ENCODE measurements at places on chromosomes 1 and 21. TPM values are rescaled to one million over a fixed set of nuclear protein-coding genes. Genes with fewer than 3 reads are reported as not detected.

GRCh38 chr1:43482215-43482614 lies 28.5 kb upstream of the HYI start:
- DNase-seq = no peak

DNA sequence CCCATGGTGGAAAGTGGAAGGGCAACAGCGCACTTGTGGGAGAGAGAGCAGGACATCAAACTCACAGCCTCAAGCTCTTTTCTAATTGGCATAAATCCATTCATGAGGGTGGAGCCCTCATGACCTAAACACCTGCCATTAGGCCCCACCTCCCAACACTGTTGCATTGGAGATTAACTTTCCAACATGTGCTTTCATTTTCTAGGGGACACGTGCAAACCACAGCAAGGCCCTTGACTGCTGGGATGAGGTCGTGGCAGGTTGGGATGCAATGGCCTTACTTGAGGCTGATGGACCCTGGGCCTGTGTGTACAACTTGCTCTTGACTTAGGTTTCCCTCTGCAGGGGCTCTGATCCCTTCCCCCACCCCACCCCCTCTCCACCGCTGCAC lies 35.9 kb upstream of the NEK2 start:
- DNase-seq = no peak

GRCh38 chr1:174974711-174975119 lies 25.0 kb upstream of the CACYBP start:
- no peak for DNase-seq

DNA sequence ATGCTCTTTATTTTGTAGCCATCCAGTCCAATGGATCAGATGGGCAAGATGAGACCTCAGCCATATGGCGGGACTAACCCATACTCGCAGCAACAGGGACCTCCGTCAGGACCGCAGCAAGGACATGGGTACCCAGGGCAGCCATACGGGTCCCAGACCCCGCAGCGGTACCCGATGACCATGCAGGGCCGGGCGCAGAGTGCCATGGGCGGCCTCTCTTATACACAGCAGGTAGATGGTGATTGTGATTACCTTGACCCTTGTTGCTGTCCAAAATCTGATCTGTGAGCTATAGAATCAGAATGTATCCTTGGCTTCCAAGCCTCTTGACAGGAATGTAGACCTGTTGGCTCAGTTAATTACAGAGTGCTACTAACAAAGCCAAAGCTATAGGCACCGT lies 33.8 kb downstream of the ARID1A start:
- no peak for DNase-seq

DNA sequence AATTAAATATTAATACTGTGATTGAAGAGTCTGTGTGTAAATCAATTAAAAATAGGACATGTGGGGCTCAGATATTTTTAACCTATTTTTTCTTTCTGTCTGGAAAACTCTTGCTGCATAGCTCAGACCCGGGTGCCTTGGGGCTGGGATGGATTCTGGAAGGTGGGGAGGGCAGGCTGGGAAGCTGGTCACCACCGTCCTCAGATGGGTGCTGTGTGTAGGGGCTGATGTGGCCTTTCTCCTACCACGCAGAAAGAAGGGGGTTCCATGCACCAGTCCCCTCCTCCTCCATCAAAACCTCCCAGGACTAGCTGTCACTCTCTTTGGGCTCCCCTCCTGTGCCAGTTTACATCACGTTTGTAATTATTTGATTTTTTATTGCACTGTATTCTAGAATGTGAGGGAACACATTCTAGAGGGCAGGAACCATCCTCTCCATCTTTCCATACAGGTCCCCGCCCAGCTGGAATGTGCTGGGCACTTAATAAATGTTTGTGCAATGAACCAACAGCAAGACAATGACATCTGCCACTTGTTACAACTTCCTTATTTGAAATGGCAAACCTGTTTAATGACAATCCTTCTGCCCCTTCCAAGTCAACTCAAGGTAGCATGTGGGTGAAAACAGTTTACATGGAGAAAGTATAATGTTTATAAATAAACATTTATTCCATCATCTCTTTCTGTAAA lies 104.3 kb downstream of the EDEM3 start:
- DNase-seq = no peak

GRCh38 chr1:43979528-43980254 lies 681 bp downstream of the B4GALT2 start:
- DNase-seq = no peak

Gene ST6GALNAC3
- 64.8 TPM for total RNA-seq

DNA sequence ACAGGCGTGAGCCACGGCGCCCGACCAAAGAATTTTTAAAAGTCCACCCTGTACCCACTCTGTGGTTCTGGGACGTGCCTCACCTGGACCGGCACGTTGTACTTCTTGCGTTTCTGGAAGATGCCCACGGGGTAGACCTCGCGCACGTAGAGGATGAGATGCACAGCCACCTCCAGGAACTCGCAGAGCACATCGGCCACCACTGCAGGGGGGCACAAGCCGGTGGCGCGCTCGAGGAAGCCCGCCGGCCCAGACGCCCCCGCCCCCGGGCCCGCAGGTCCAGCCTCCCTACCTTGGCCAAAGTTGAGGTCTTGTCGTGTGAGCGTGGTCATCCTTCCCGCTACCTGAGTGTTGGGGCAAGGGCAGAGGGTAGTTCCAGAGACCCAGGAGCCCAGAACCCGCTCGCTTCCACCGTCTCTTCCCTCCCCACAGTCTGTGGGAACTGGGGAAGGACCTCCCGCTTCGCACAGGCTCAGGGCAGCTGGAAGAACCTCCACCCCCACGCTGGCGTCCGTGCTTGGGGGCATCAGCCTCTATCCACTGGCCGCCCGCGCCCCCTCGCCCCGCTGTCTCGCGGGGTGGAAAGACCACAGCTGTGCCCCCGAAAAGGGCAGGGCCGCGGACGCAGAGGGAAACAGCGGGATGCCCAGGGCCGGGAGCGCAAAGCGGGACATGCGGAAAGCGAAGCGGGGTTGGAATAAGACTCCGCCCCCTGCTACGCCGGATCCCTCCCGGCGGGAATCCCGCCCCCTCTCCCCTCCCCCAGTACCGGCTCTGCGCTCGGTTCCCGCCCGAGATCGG lies 478 bp downstream of the MAD2L2 start:
- no peak for DNase-seq

DNA sequence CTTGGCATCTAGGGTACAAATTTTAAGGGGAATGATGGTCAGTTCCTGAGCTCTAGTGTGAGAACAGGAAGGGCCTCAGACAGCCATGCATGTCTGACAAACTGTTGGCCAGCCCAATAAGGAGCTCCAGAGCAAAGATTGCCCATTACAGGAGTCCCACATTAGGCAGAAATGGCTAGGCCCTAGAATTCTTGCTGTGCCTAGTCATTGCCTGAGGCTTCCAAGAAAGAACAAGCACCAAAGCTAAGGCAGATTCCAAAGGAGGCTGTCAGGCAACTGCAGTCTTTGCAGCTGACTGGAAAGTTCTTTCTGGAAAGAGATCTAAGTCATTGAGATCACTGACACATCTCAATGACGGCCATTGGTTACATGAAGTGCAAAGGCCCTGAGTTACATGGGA lies 3.9 kb upstream of the STIL start:
- DNase-seq = no peak

GRCh38 chr1:169124459-169124858 lies 18.0 kb downstream of the ATP1B1 start:
- DNase-seq = no peak

Gene ADORA3
- not detected for total RNA-seq

Gene MYOG
- not detected for total RNA-seq

Gene CCDC24
- 13.8 TPM for total RNA-seq

GRCh38 chr1:208112401-208112800 lies 131.8 kb downstream of the PLXNA2 start:
- no peak for DNase-seq

Gene HTR1D
- total RNA-seq = 0.18 TPM

Gene TLCD4
- total RNA-seq = 6.2 TPM

- DNase-seq = no peak
Measured at GRCh38 chr1:35835398-35835797, 27.6 kb downstream of the AGO4 start.

GRCh38 chr1:116521186-116521585 lies 49.6 kb downstream of the CD58 start:
- DNase-seq = no peak

Gene OLFML2B
- 4.8 TPM for total RNA-seq

Gene KRTAP10-11
- total RNA-seq = not detected

- DNase-seq = no peak
Measured at GRCh38 chr1:58190267-58190988, 356.1 kb downstream of the OMA1 start.

Gene STIL
- 12.3 TPM for total RNA-seq

GRCh38 chr1:159927211-159927848 lies 2.0 kb upstream of the TAGLN2 start:
- DNase-seq = no peak

GRCh38 chr1:199265319-199265718 lies 626.5 kb downstream of the PTPRC start:
- no peak for DNase-seq

DNA sequence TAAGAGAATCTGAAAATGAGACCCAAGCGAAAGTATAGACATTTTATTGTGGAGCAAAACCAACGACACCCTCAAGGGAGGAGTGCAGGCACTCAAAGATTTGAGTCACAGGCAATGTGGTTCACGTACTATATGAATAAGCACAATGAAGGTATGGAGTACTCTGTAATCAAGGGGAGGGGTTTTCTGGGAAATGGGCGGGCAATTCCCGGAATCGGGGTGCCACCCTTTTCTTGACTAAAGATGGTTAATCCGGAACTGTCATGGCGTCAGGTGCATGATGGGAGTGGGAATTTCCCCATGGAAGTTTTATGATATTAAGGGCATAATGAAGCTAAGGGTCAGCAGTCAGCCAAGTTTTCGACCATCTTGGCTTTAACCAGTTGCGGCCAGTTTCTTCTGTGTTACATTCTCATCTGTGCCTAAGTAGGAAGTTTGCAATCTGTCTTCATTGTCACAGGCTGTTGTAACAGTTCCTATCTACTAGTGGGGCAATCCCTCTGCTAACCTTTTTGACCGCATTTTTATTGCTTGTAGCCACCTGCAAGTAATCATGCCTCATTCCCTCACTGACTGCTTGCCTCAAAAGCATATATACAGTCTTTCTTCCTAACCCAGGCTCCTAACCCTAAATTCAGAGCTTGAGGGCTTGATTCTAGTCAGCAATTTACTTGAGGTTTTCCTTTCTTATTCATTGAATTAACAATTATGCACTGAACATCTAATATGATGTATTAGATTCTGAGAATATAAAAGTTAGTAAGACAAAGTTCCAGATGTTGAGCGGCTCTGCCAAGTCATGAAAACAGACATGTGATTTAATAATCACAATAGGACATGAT lies 775 bp upstream of the AIM2 start:
- DNase-seq = no peak

DNA sequence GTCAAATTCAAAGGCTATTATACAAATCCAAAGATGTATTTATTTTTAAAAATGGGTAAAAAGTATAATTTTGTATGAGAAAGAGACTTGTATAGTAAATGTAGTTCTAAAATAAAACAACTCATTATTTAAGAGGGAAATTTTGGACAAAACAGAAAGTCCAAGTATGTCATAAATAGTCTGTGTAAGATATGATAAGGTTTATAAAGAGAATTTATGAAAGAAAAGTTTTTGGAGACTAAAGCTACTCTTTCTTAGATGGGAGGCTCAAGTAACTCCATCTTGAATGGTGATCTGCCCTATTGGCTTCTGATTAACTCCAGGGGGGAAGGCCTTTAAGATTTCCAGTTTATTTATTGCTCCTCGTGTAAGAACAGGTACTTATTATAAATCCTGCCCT lies 14.7 kb upstream of the OR2T27 start:
- no peak for DNase-seq

DNA sequence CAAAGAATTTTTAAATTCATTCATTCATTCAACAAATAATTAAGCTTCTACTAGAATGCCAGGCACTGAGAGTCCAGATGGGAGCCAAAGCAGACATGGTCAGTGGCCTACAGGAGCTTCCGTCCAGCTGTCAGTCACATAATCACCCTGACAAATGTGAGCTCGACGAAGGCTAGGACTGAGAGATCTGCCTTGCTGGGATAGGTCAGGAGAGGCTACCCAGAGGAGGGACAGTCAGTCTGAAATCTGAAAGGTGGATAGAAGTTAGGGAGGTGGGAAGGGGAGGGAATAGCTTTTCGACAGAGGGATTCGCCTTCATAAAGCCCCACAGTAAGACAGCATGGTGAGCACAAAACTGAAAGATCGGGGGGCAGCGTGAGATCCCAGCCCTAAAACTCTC lies 8.3 kb downstream of the EPHX1 start:
- no peak for DNase-seq

DNA sequence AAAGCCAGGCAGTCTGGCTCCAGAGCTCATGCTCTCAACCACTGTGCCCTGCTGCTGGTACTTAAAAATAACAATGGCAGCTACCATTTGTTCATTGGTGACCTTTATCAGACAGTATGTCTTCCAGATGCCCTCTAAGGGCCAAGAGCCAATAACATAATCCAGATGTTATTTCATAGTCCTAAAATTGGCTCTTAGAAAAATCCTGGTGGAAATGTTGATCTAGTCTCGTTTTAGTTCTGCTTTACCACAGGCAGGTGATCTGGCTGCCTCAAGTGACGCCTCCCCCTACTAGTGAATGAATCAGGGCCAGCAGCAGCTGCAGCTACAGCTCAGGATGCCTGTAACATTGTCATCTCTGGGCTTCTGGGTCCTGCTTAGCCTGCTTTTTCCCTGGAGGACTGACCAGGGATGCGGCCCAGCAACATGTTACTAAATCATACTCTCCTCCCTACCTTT lies 12.6 kb upstream of the HMGN2 start:
- no peak for DNase-seq

GRCh38 chr1:57845041-57845440 lies 421.2 kb upstream of the DAB1 start:
- no peak for DNase-seq

DNA sequence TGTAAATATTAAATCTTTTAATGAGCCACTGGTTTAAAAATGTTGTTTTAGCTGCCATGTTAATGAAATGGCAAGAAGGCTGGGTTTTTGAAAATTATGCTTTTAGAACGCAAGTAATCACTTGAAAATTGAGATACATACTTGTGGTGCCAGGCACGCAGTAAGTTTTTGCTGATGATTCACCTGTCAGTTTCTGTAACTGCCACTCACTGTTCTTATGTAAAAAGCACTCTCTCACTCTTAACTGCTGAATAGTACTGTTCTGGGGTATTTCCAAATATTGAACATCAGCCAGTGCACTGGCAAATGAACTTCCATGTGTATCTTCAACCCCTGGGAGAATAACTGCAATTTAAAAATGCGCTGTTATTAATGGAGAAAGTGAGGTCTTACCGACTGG lies 17.9 kb downstream of the LGALS8 start:
- no peak for DNase-seq

- DNase-seq = no peak
Measured at GRCh38 chr1:104266612-104267011, 516.9 kb downstream of the AMY1C start.

Gene ADORA1
- total RNA-seq = 2.9 TPM

- no peak for DNase-seq
Measured at GRCh38 chr1:155301342-155301841, at the start of gene PKLR. Gene PKLR, minus strand, starts transcription at chr1:155301438. Its CDS starts 43 bp downstream, at chr1:155301395.

Measured in mesothelial cell of epicardium (in vitro differentiated cells).